ENCODE measurements at places on chromosomes 16 and 17.

DNA sequence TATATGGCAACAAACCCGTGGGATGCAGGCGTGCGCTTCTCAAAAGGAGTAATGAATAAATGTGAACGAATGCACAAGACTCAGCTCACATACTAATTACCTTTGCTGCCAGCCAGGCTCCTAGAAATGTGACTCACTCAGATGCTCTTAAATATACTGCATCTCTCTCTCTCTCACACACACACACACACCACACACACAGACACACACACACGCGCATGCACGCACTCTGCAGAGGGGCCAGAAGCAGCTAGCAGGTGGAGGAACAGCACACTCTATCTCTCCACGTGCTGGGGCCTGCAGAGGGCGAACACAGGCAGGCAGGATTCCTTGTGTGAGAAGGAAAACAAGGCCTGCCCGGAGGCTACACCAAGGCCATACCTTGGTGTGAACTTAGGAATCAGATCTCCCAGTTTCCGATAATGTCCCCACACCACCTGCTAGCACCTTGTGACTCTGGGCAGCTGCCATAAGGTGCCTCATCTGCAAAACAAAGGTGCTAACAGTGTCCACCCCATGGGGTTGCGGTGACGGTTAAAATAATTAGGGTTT, 5.3 kb downstream of the GPRC5B start:
- DNase-seq, result no peak

- no peak for DNase-seq
These were observed 4.5 kb downstream of the RIPOR1 start for GRCh38 chr16:67533024-67533560.

- DNase-seq, result no peak
These were observed 286.5 kb downstream of the SLC39A11 start for GRCh38 chr17:72806011-72806410.

DNA sequence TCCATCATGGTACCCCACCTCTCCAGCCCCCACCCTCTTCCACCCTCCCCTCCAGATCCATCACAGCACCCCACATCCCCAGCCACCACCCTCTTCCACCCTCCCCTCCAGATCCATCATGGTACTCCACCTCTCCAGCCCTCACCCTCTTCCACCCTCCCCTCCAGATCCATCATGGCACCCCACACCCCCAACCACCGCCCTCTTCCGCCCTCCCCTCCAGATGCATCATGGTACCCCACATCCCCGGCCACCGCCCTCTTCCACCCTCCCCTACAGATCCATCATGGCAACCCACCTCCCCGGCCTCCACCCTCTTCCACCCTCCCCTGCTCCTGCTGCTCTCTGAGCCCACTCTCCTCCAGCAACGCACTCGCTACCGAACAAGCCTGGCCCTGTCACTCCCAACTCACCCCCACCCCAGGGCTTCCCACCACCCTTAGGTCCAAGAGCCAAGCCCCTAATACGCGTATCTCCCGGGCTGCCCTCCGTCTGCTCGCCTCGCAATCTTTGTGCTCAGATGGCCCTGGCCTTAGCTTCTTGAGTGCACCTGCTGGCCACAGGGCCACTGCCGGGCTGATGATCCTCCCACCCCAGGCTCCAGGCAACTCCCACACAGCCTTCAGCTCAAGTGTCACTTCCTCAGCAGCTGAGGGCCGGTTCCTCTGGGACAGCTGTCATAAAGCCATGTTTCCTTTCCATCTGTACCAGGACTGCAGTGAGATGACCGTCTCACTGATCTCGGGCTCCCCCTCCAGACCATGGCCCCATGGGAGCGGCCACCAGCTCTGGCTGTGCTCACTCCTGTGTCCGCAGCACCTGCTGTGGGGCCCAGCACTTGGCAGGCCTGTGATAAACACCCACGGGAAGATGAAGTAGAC, 25.5 kb downstream of the KDM8 start:
- no peak for DNase-seq

GRCh38 chr16:74999609-75000480, 1.0 kb downstream of the ZNRF1 start:
- peak; percentile 68 for DNase-seq

DNA sequence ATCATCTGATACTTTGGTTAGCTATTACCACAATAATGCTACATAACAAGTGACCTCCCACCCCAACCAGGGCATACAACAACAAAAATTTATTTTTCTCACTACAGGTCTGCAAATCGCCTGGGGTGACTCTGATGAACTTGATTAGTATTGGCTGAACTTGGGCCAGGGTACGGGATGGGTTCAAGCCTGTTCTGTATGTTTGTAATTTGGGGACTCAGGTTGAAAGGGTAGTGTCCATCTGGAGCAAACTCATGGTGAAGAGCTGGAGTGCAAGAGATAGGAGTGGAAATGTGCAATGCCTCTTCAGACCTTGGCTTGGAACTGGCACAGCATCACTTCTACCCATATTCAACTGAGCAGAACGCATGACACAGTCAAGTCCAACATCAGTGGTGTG, 16.3 kb upstream of the NKD1 start:
- DNase-seq, result peak; percentile 2

DNA sequence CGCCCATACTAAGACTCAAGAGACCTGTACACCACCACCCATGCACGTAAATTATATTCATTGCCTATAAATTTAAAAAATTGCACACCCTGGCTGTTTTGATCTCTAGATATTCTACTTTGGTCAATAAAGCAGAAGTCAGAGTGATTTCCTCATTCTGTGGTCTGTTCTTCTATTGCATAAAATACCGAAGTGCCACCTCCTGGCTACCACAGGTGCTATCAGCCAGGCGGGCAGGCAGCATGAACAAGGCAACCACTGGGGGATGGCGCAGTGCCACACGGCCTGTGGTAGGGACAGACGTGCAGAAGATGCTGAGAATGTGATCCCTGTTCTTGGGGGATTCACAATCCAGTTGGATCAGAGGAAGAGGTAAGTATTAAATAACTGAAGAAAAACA, 122.3 kb downstream of the CDK5R1 start:
- no peak for DNase-seq

DNA sequence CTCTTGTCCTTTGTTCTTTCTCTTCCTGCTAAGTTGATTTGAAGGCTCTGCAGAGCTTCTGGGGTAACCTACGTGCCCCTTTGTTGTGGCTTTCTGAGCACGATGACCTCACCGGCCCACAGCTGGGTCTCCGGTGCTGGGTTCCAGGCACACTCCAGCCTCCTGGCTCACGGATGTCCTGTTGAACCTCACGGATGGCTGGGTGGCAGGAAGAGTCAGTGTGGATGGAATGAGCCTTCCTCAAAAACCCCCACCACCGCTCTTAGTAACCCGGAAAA, 116.0 kb downstream of the SOCS1 start:
- DNase-seq, result no peak

DNA sequence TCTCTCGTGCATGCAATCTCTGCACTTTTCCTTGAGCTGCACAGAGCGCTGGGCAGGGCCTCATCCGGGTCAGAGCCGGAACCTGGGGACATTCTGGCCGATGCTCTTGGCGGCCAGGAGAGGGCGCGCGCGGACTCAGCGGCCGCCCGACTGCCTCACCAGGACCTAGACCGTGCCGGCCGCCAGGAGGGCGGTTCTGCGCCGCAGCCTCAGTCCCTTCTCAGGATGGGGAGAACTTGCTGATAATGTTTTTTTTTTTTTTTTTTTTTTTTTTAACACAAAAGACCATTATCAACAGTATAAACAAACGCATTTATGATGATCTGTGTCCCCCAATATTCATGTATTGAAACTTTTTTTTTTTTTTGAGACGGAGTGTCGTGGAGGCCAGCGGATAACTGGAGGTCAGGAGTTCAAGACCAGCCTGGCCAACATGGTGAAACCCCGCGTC, 8.1 kb upstream of the FLYWCH2 start:
- DNase-seq, result peak; percentile 87

- no peak for DNase-seq
These were observed 17.2 kb downstream of the UBE2Z start for GRCh38 chr17:48925251-48925990.

- no peak for DNase-seq
These were observed 1.4 kb upstream of the SPHK1 start for GRCh38 chr17:76382803-76383545.

- no peak for DNase-seq
These were observed 101.6 kb downstream of the CCT6B start for GRCh38 chr17:34859652-34860051.

DNA sequence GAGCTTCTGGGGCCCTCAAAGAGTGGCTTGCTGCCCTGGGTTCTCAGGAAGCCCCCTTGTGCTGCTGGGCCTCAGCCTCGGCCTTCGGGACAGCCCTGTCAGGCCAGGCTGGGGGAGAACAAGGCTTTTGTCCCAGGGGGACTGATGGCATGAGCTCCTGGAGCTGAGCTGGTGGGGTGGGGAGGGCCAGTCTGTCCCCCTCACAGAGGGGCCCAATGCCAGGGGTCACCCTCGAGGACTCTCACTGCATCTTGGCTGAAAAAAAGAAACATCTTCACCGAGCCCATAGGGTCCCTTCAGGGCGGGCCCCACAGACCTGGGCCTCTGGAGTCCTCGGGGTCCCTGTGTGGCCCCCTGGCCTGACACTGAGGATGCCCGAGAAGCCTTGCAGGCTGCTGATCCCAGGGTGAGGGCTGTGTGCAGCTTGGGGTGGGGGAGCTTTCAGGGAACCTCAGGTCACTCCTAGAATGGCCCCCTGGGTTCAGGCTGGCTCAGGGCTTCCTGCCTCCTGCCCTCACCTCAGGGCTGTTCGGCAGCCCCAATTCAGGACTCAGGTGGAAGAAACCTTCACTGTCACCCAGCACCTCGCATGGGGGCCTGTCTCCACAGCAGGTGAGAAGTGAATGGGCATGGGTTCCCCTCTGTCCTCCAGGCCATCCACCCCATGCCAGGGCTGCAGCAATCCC, 90.5 kb downstream of the TNFRSF13B start:
- no peak for DNase-seq
